ENCODE measurements at places on chromosomes 6 and 20.

DNA sequence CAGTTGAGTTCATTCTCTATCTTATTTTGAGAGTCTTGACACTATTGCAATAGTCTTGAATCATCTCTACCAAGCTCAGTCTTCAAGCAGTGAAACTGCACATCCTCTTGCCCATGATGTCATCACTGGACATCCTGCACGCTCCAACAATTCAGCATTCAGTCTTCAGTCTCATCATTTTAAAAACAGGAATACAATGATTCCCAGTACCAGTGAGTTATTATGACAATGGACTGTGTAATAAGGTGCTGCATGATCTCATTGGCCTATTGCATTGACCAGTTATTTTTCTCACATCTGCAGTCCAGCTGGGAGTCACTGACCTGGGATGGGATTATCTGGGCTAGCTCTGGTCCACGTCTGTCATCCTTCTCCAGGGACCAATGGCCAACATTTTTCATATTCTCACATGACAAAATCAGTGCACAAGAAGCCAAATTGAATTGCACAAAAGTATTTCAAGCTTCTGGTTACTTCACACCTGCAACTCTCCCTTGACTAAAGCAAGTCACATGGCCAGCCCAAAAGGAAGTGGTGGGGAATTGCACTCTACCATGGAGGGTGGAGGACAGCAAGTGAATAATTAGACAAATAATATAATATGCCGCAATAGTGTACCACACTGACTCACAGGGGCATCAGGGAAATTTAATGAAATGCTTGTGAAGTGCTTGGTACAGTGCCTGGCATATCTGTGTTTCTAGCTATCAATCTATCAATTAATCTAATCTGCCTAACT lies 6.4 kb upstream of the CST2 start:
- no peak for DNase-seq

DNA sequence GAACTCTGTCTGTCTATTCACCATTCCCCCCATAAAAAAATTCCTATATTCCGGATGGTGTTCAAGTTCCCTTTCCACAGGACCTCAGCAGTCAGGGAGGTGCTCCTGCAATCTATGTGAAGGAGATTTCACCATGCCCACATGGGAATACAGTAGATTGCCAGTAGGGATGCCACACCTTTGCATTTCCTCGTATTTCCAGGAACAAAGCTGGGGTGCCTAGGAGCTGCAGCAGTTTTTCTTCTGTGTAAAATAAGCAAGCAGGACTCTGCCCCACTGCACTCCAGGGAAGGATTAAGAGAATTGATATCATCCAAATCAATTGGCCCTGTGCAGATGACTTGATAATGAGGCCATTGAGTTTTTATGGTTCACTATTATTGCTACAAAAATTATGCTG lies 7.4 kb upstream of the KIF16B start:
- DNase-seq, result no peak

GRCh38 chr6:12065321-12066140 lies 53.4 kb downstream of the HIVEP1 start:
- DNase-seq, result no peak

GRCh38 chr6:158029668-158030230 lies 48.1 kb downstream of the SYNJ2 start:
- no peak for DNase-seq
